ENCODE measurements at places on chromosomes 3 and 15.
A peak's percentile ranks its signal among the peaks of the same experiment; 100 is the strongest.

- DNase-seq, result peak; percentile 38
These were observed 24.8 kb downstream of the TMOD2 start for GRCh38 chr15:51775967-51776816.

GRCh38 chr15:82231842-82232241, 30.7 kb downstream of the EFL1 start:
- DNase-seq, result no peak

GRCh38 chr3:171772427-171773056, 37.7 kb downstream of the PLD1 start:
- DNase-seq, result peak; percentile 66

- no peak for DNase-seq
These were observed 102.9 kb downstream of the SRGAP3 start for GRCh38 chr3:9146367-9147071.

DNA sequence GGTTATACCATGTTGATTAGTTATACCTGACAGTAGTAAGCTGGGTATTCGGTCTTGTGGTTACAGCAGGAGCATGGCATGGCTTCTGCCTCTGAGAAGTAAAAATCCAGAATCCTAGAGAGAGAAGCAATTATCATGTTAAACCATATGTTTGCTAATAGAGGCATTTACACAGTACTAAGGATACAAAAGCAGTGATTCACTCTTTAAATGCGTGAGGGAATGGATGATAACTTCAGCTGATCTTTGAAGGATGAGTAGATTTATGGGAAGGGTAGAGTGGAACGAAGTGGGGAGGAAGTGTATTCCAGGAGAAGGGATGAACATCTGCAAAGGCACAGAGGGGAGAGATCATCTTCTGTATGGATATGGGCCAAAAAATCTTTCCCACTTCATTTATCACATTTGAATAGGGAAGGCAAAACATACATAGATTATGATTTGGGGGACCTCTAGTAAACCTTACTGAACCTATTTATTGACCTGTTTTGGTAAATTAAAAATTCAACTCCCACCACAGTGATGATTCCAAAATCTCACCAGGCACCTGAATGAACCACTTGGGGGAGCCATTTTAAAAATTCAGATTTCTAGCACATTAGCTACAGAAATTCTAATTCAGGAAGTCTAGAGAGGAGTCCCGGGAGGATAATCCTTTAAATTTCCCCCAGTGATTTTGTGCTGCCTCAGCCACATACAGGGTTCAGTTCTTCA, 35.1 kb downstream of the IGSF10 start:
- peak; percentile 33 for DNase-seq

- DNase-seq, result peak; percentile 61
These were observed 4.6 kb upstream of the DENND4A start for GRCh38 chr15:65796610-65797078.

- no peak for DNase-seq
These were observed 187.9 kb downstream of the AKAP13 start for GRCh38 chr15:85568261-85568808.

DNA sequence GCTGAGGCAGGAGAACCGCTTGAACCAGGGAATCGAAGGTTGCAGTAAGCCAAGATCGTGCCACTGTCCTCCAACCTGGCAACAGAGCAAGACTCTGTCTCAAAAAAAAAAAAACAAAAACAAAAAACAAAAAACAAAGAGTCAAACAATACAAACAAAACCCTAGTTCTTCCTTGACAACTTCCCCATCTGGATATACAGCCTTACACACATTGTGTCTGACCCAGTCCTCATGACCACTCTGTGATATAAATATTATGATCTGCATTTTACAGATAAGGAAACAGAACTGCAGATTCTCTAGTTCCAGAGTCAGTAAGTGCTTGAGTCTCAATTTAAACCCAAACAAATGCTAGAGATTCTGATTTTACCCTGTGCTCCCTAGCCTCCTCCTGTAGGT, 4.8 kb upstream of the ESYT3 start:
- DNase-seq, result no peak

GRCh38 chr15:76098685-76099084, 38.9 kb downstream of the TMEM266 start:
- DNase-seq, result no peak

DNA sequence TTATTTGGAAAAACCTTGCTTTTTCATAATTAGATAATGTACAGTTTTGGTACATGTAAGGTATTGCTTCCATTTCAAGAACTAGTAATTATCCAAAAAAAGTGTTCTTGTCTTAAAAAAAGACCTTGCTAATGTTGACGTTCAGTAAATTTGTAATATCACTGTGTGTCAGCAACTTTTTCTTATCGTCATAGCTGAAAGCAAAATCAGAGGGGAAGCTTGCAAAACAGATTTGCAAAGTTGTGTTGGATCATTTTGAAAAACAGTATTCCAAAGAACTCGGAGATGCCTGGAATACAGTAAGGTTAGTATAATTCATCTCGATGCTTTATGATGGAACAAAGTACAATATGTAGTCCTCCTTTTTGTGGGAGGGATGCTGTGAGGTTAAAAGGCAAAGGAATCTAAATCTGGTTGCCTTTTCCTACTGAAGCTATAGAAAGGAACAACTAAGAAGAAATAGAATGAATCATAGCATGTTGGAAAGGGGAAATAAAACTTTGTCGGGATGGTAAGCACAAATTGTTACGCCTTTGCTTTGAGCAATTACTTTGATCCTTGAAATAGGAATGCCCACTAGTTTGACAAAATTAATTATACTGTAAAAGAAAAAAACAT, 1.5 kb downstream of the NSUN3 start:
- DNase-seq, result no peak

DNA sequence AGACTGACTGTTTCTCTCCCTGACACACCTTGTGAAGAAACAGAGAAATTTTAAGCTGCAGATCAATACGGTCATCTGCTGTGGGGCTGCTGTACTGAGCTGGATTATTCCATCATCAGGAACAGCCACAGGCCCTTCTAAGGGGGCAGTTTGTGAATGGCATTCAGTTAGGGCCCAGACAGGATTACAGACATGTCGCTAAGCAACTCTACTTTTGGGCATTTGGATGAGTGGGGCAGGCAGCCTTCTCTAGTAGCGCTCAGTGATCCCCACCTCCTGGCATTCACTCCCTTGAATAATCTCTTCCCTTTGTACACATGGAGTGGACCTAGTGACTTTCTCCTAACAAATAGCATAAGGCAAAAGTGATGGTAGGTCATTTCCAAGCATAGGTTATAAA, 144.4 kb upstream of the RARB start:
- no peak for DNase-seq

DNA sequence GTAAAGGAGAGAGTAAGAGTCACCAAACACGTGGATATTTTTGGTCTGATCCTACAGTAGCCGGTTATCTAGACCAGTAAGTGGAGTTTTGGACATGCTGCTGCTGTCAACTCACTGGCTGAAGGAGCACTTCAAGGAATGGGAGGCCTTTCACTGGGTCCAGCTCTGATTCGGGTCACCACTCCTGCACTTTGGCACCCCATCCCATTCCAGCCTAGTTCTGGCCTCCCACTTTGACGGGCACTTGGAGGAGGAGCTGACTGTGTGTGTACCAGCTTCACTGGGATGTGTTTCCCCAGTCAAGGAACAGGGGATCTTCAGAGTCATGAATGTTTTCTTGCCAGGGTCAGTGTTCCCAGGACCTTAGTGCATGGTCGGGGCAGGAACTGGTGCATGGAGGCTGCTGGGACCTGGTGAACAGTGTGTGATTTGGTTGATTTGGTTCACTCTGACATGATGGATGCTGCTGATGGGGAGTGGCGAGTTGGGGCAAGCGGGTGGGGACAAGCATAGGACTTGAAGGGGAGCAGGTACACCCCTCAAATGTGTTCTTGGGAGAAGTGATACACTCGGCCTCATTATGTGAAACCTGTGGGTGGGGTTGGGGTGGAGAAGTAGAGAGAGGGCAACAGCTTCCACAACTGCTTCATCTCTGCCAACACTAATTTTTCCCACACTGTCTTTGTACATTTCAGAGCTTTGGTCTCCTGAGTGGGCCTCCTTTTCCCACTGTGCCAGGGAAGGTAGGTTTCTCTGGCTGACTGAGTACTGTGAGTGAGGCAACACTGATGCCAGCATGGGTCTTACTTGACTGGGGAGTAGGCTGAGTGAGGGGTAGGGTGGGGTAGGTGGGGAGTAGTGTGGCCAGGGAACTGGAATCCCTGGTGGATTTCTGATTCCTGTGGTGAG, 64.0 kb downstream of the RGMA start:
- DNase-seq, result no peak

DNA sequence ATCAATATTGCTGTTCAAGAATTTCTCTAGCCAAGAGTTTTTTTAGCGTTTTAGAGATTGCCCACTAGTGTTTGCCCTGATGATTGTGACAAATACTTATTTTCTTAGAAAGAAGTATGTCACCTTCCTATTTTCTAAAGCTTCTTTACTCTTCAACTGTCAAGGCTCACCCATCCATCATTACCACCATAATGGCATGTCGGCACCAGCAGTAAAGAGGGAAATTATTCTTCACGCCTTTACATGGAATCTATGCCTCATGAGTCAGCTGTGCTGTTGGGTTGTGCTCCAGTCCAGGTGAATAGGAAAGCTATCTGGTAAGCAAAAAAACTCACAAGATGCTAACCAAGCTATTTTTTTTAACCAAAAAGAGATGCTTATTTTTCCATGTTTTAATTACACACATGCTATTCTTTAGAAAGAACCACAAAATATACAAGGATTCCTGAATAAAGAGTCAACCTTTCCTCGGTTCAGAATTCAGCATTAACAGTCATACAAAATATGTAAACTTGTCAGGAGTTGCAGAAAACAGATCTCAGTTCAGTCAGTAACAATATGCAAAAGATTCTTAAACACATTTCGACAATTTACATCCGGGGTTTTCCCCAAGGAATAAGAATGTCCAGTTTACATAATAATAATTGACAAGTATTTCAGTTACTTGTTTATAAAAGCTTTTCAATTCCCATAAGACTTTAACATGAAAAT, 128.0 kb downstream of the ATP8B4 start:
- DNase-seq, result no peak

GRCh38 chr3:134883697-134884385, 88.8 kb downstream of the EPHB1 start:
- peak; percentile 66 for DNase-seq

GRCh38 chr3:126828306-126828705, 124.3 kb downstream of the CHCHD6 start:
- no peak for DNase-seq

DNA sequence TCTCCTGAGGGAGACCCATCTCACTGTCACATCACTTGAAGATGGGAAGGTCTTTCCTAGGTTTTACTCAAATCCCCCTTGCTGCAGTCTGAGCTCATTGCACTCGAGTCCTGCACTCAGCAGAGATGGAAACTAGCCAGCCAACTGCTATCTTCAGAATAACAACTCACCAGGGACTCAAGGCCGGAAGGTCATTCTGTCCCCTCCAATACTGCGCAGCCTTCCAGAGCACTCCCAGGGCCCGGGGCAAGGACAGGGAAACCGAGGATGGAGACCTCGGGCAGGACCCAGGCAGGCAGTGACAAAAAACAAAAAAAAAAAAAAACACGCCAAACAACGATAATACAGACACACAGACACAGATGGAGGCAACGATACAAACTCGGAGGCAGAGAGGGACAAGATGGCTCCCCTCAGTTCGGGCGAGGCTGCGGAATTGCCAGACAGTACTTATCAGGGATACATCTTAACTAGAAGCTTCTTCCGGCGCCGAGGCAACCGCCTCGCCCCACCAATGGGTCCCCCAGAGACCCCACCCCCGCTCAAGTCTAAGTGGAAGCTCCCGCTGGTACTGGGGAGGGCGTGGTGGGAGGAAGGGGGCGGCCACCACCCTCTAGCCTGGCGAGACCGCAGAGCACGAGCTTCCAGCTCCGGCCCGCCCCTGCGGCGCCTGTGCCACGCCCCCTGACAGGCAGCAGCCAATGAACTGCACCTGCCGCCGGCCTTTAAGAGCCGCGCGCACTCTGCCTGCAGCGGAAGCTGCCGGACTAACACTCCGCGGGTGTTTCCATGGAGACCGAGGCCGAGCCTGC, 7.0 kb upstream of the MAP1A start:
- peak; percentile 99 for DNase-seq

Measured in RPMI7951 (cell line).